NCI-H1417 (cell line): ENCODE measurements at places on chromosomes 2 and 18.

DNA sequence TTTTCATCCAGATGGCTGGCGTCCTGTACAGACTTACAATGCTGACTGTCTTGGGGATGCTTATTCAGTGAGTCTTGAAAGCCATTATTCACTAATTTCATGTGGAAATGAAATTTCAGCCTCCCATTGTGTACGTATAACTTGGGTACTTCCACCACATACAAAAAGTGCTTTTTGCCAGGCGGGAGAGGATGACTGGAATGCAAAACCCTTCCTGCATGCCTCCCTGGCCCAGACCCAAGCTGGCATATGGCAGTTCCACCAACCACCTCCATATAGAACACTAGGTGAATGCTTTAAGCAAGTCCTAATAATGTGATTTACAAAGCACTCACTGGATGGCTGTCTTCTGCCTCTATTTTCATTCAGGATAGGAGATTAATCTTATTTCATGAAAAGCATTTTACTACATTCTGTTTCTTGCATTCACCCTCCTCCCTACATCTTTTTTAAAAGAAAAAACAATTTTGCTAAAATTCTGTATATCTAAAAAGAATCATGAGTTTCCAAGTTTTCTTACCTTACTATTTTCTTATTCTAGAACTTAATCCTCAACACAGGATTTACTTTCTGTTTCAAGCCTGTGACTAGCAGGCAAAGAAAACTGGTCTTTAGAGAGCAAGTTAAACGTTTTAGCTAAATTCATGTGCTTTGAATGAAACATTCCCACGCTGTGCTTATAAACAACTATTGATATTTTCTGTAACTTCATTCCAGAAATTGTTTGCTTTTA, 327.6 kb downstream of the NCKAP5 start:
- DNase-seq = no peak

- no peak for DNase-seq
Measured at GRCh38 chr18:78582898-78583738, 396.5 kb upstream of the SALL3 start.

GRCh38 chr2:28163028-28163427, 229.6 kb upstream of the FOSL2 start:
- DNase-seq = no peak

GRCh38 chr2:150030436-150031190, 443.0 kb upstream of the MMADHC start:
- DNase-seq = no peak

- no peak for DNase-seq
Measured at GRCh38 chr2:201532686-201533304, 81.3 kb downstream of the STRADB start.

DNA sequence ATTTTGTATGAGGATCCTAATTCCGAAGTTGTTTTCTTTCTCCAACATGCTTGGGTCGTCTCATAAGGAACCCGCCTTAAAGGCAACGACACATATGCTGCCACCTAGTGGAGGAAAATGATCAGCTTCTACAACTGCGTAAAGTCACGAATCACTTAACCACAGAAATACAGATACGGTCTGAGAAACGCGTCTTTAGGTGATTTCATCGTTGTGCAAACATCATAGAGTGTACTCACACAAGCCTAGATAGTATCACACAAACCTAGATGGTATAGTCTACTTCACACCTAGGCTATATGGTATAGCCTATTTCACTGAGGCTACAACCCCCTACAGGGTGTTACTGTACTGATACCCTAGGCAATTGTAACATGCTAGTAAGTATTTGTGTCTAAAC, 13.1 kb downstream of the GNLY start:
- peak; percentile 85 for DNase-seq

DNA sequence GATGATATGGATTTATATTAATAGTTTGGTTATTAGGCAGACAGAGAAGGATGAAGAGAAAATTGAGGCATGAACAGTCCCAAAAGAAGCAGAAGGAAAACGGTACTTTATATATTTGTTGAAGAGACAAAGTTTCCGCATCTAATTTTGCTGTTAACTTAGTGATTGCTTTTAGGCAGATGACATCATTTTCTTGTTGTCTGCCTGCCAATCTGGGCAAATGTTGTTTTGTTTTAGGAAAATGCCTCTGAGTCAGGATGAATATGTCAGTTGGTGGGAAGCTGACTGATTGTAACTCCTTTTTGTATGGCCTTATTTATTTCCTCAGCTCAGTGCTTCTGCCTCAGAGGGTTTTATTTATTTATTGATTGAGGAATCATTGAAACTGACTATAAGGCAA, 52.5 kb upstream of the CAVIN2 start:
- DNase-seq = no peak

GRCh38 chr2:54879598-54880332, 156.3 kb downstream of the EML6 start:
- peak; percentile 73 for DNase-seq

DNA sequence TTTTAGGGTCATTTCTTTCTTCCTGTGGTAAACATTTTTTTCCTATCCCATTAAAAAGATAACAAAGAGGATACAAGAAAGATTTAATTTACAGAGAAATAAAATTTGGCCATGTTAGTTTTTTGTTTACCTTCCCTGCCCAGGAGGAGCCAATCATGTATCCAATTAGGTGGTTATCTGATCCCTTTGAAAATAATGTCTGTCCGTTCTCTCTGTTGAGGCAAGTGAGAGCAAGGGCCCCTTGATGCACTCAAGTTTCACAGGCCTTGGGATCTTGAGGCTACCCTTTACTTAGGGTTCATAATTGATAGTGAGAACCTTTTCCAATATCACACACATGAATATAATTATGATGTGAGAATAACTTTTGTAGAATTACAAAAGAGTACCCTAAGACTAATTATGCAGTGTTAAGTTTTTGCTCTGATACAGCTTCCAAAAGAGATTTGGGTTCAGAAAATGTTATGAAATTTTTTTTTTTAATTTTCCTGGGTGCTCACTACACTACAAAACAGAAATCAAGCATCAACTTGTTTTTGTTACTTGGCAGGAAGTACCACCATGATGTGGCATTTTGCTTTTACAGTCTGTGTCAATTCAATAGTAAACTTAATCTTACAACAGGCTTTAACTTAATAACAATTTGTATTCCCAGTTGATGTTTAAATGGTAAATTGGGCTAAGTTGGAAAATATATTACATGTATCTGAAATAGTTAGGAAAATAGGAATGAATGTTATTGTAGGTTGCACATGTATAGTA, 42.0 kb downstream of the AFTPH start:
- DNase-seq = no peak

DNA sequence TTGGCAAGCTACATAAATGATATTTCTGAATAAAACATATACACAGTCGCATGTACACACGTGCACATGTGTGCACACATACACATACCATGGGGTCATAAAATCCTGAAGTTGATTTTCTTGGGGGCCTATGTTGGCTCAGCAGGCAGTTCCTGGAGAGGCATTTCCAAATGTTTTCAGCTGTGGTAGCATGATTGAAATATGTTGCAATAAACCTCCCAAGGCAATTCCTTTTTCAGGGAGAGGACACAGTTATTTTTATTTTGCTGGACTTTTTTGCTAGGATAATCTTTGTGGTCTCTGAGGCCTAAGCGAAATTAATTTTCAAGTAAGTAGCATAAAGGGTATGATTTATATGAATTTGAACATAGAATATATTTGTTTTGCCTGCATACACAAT, 126.7 kb upstream of the LTBP1 start:
- DNase-seq = no peak

GRCh38 chr18:70139138-70139537, 66.3 kb downstream of the RTTN start:
- DNase-seq = no peak

DNA sequence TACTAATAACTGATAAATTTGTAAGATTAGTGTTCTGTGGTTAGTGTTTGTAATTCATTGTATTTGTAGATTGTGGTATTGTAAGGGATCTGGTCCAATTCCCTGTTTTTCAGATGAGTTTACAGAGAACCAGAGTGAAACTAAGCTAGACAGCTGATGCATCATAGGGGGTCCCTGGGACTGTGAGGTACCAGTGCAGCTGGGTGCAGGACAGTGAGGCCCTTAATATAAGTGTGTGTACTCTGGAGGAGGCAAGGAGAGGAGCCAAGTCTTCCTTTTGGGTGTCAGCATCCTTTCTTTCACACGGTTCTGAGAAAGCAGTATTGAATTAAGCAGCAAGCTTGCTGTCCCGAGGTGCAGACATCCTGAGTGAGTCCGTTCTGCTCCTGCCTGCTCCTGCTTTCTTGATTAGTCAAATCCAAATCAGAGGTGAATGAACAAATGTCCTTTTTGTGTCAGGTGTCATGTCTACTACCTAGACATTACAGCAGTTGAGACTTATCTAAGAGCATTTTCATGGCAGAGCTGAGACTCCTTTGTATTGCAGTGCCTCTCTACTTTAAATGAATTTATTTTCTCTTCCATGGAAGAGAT, 194.9 kb downstream of the MCFD2 start:
- DNase-seq = no peak

GRCh38 chr2:212619954-212620353, 81.4 kb upstream of the ERBB4 start:
- no peak for DNase-seq
